ENCODE measurements at places on chromosomes 16 and 17.
A peak's percentile ranks its signal among the peaks of the same experiment; 100 is the strongest.

GRCh38 chr17:44844390-44844830 is 3.3 kb upstream of the HIGD1B start:
- DNase-seq, result no peak

- no peak for DNase-seq
Observed at GRCh38 chr17:82445542-82445941, 5.0 kb downstream of the CYBC1 start.

DNA sequence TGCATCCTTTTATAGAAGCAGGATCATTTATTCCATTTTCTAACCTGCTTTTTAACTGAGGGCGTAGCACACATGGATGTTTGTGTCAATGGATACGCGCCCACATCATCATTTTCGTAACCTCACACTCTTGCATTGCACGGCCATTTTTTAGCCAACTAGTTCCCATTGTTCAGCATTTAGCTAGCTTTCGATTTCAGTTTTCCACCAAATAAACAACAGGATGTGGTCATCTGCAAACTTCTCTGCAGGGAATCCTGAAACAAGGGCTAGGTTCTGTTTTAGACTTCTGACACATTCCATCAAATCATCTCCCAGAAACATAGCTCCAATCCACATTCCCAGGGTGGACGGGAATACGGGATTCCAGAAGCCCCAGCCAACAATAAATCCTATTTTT is 6.4 kb downstream of the CYB561 start:
- no peak for DNase-seq

DNA sequence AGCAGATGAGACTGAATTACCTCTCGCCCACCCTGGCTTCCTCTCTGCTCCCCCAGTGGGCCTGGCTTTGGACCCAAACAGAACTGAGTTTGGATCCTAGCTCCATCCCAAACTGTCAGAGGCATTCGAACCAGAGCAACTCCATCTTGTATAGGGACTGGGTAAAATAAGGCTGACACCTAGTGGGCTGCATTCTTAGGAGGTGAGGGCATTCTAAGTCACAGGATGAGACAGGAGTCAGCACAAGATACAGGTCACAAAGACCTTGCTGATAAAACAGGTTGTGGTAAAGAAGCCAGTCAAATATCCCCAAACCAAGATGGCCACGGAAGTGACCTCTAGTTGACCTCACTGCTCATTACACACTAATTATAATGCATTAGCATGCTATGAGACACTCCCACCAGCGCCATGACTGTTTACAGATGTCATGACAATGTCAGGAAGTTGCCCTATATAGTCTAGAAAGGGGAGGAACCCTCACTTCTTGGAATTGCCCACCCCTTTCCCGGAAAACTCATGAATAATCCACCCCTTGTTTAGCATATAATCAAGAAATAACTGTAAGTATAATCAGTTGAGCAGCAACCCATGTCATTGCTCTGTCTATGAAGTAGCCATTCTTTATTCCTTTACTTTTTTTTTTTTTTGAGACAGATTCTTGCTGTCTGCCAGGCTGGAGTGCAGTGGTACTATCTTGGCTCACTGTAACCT is 44.4 kb downstream of the LYRM1 start:
- peak; percentile 17 for DNase-seq

- no peak for DNase-seq
Observed at GRCh38 chr16:85761861-85762260, 11.0 kb upstream of the C16orf74 start.

GRCh38 chr16:72751076-72751475 is 296.9 kb downstream of the ZFHX3 start:
- DNase-seq, result no peak

DNA sequence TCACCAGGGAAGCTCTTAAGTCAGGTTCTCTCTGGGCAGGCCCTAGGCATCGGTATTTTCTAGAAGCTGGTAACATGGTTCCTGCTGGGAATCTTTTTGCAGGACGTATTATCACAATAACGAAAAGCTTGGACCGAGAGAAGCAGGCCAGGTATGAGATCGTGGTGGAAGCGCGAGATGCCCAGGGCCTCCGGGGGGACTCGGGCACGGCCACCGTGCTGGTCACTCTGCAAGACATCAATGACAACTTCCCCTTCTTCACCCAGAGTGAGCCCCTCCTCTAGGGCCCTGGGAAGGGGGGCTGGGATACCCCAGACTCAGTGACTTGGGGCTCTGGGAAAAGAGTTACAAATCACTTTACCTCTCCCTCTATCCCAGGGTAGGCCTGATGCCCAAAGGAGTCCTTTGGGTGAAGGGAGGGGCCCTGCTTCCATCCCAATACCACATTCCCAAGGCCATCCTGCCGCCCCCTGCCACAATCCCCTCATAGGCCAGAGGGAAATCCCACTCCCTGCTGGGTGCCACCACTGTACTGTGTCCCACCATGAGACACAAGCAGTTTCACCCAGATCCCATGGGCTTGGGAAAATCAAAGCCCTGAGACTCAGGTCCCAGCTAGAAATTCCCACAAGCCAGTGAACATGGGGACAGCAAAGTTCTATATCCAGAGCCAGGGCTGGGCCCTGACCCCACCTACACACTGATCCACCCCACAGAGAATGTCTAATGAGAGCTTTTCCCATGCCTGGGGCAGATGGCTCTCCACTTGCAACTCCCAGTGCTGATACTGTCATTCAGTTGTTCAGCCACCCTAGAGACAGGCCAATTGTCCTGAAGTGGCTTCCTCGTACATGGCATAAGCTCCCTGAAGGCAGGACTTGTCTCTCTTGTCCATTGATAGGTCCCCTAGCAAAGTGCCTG is 23.0 kb downstream of the CDH5 start:
- no peak for DNase-seq

DNA sequence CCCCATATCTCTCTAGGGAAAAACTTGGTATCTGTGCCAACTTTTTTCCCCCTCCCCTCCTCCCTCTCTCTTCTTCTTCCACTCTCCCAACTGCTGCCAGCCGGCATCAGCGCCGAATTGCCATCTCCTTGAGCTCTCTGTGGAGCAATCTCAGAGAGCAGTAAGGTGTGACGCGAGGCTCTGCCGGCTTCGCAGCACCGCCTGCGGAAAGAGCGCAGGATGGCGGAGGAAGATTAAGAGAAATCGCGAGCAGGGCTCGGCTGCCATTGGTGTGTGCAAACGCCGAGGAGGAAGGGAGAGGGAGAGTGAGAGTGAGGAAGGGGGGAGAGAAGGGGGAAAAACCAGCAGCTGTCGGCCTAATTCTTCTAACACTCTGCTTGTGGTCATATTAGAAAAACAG is 44.2 kb downstream of the NEUROD2 start:
- no peak for DNase-seq

GRCh38 chr17:61260071-61260797 is 139.4 kb upstream of the TBX2 start:
- DNase-seq, result no peak

GRCh38 chr16:15484662-15485061 is 50.3 kb downstream of the BMERB1 start:
- DNase-seq, result no peak

DNA sequence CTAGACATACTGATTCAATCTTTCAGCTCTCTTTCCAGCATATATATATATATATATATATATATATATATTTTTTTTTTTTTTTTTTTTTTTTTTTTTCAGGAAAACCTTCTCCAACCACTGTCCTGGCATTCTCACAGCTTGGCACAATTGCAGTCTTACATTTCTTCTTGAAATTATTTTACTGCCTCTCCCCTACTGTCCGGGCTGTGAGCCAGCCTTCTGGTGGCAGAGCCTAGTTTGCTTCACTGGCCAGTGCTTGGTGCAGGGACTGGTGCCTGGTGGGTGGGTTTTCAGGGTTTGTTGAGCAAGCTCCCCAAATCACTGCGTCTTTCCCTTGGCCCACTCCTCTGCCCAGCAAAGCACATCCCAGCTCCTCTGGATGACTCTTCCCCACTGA is 28.5 kb downstream of the PRSS54 start:
- DNase-seq, result no peak

DNA sequence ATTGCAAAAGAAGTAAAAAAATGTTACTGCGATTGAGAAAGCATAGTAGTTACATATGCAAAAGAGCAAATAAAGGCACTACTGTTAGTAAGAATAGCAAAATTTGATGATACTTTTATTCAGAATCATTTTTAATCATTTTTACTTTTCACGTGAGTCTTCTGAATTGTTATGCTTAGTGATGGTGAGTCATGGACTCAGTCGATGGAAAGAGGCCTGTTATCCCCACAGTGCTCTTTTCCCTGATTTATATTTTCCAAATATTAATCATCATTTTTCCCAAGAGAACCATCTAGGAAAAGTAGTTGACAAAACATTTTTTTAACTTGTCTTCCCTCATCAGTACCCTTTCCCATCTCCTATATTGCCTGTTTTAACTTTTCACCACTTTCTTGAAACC is 181.1 kb downstream of the CHD9 start:
- no peak for DNase-seq

DNA sequence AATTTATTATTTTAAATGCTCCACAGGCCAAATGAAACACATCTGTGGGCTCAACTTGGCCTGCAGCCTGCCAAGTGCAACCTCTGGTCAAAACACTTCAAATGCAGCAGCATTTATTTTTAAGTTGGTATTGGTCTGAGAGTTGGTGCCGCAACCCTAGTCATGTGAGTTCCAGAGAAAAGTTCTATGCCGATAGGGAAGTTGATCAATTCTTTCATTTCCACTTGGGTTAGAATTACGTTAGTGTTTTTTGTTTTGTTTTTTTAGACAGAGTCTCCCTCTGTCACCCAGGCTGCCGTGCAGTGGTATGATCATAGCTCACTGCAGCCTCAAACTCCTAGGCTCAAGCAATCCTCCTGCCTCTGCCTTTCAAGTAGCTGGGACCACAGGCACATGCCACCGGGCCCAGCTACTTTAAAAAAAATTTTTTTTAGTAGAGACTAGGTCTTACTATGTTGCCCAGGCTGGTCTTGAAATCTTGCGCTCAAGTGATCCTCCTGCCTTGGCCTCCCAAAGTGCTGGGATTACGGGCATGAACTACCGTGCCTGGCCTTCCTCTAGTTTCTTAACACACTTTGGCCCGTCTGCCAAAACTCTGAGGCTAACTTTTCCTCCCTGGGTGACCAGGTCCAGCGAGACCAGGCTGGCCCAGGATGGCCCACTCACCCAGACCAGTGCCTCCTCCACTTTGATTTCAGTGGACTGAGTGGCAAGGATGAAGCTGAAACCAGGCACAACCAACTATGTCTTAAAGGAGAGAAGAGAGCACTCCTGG is 221.1 kb downstream of the MRTFB start:
- DNase-seq, result no peak

DNA sequence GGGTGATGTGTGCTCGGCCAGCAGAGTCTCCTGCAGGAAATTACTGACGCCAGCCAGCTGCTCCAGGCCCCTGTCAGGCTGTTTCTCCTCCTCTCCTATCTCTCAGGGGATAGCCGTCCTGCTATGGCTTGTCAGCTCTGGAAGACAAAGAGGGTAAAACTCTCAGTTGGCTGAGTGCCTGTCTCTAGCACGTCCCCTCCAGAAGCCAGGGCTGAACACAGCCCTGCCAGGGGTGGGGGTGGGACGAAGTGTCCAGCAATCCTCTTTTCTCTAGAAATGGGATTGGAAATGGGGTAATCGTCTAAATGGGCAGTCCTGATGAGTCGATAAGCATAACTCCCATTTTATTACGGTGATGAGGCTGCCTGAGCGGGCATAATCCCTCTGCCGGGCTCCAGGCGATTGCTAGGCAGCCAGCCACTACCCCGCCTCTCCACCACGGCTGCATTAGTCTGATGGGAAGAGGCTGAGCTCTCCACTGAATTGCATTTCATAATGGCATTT is 89.1 kb upstream of the GNAO1 start:
- DNase-seq, result no peak

- DNase-seq, result no peak
Observed at GRCh38 chr17:74821655-74822334, 37.9 kb downstream of the GRIN2C start.

DNA sequence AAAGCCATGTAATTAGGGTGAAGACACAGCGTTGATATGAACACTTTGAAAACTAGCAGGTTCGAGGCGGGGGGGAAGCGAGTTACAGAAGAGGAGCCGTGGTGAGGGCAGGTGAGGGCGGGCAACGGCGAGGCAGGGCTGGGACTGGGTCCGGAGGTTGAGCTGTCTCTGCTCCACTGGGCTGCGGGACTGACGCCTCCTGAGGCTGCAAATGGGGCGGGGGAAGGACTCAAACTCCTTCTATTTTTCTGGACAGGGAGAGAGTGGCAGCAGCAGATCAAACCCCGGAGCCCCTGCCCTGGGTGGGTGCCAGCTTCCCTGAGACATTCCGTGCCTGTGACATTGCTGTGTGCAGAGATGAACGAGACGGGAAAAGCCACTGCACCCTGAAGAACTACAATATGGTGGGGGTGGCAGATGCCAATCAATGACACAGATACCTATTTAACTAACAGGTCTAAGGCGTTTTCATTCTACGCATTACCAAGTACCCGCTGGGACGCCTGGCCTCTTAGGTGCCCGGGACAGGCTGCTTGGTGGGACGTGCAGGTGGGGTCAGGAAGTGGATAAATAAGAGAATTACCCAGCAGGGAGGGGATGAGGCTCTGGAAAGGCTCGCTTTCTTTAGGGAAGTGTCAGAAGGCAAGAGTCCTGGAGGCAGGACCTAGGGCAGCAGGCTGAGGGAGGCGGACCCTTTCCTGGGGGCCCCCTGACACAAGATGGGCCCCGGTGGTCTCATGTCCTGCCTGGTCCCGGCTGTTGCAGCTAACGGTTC is 30.4 kb downstream of the RPH3AL start:
- DNase-seq, result no peak

- peak; percentile 32 for DNase-seq
Observed at GRCh38 chr17:82200743-82201497, 11.7 kb downstream of the CCDC57 start.

DNA sequence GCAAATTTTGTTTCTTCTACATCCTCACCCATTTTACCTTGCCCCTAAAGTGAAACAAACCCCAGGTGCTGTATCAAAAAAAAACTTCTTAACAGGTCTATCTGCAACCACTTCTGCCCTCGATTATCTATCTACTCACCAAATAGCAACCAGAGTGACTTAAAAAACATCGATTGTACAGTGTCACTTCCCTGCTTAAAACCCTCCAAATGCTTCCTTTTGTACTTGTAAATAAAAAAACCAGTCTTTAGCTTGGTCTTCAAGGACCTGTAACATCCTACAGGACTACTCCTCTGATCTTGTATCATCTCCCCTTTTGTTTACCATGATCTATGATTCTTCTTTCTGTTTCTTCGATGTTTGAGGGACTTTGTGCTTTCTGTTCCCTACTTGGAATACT is 82.7 kb upstream of the CORO6 start:
- no peak for DNase-seq

Data from activated CD4-positive, alpha-beta T cell treated with anti-CD3 and anti-CD28 coated beads, Interleukin-2, amount 50 U/mL, for 4 hours (primary cell).